ENCODE measurements at places on chromosomes 12 and 14. TPM values are rescaled to one million over a fixed set of nuclear protein-coding genes. Genes with fewer than 3 reads are reported as not detected.

The ASCL1 gene
- not detected for total RNA-seq

The NRXN3 gene
- not detected for total RNA-seq

The GARIN6 gene
- total RNA-seq, result not detected

The RAD9B gene
- 0.98 TPM for total RNA-seq

The CACNA2D4 gene
- 0.15 TPM for total RNA-seq

The PPP4R3A gene
- total RNA-seq, result 54.8 TPM

The SERPINA9 gene
- total RNA-seq, result not detected

The MANSC1 gene
- total RNA-seq, result 10.0 TPM

The FITM1 gene
- total RNA-seq, result 0.46 TPM

The TCTN2 gene
- 14.7 TPM for total RNA-seq

The NXPH4 gene
- 2.1 TPM for total RNA-seq

The OR10G3 gene
- total RNA-seq, result not detected

The SLC6A12 gene
- total RNA-seq, result 1.0 TPM

The IFT81 gene
- 15.5 TPM for total RNA-seq

The GALNT16 gene
- total RNA-seq, result 0.72 TPM

The TRPV4 gene
- 0.44 TPM for total RNA-seq

The MGP gene
- total RNA-seq, result 0.72 TPM

The CTSG gene
- total RNA-seq, result not detected

The ABHD12B gene
- total RNA-seq, result not detected

The OLR1 gene
- total RNA-seq, result 0.74 TPM
